ENCODE measurements at places on chromosomes 12 and 14.

GRCh38 chr12:124767066-124767821 lies 96.4 kb downstream of the SCARB1 start:
- H3K4me1 ChIP-seq: peaks cover 9% of the 10 kb centered on the region
- H3K27me3 ChIP-seq: peaks cover 13% of the 10 kb centered on the region
- peak overlapping the region; percentile 9 for H3K27ac ChIP-seq
- DNase-seq: peak; percentile 88
- H3K36me3 ChIP-seq: peaks cover 4% of the 10 kb centered on the region

DNA sequence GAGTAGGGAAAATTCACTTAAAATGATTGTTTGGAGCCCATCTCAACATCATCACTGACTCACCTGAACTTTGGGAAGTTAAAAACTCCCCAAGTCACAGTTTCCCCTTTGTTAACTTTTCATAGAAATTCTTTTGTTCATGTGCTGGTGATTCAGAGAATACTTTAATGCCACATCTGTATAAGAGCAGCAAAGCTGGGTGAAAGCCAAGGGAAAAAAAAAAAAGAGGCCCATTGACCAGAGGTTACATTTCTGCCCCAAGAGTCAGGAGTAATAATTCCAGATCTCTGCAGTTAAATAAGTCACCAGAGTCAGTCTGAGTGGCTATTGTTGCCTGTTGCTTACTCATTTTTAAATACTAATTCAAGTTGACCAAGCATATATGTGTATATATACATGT lies 136.4 kb upstream of the LGR5 start:
- no peaks in the 10 kb centered on the region for H3K27me3 ChIP-seq
- no peak for DNase-seq
- no peaks in the 10 kb centered on the region for H3K36me3 ChIP-seq

DNA sequence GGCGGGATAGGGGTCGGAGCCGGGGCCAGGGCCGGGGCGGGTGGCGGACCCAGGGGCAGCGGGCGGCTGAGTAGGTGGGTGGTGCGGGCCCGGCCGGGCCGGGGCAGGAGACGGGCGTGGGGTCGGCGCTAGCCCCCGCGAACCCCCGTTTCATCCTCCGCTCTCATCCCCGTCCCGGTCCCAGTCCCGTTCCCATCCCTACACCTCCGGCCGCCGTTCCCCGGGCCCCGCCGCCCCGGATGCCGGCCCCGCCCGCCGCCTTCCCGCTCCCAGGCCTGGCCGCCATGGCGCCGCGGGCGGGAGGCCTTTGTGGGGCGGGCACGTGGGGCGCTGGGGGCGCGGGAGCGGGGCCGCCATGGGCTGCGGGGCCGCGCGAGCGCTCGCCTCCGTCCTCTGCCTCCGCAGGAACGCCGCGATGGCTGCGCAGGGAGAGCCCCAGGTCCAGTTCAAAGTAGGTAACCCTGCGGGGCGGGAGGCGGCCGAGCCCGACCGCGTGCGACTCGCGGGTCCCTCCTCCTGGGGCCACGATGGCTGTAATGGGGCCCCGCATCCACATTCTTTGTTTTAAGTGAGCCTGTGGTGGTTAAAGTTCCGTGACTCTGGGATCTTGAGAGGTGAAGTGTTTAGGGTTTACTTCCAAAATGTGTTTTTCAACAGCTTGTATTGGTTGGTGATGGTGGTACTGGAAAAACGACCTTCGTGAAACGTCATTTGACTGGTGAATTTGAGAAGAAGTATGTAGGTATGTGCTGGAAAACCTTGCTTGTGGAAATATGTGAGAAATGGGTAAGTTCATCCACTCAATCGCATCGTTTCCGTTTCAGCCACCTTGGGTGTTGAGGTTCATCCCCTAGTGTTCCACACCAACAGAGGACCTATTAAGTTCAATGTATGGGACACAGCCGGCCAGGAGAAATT lies 572 bp downstream of the RAN start:
- H3K36me3 ChIP-seq: peaks cover 22% of the 10 kb centered on the region
- DNase-seq: peak; percentile 71
- peak overlapping the region; percentile 92 for H3K27ac ChIP-seq

DNA sequence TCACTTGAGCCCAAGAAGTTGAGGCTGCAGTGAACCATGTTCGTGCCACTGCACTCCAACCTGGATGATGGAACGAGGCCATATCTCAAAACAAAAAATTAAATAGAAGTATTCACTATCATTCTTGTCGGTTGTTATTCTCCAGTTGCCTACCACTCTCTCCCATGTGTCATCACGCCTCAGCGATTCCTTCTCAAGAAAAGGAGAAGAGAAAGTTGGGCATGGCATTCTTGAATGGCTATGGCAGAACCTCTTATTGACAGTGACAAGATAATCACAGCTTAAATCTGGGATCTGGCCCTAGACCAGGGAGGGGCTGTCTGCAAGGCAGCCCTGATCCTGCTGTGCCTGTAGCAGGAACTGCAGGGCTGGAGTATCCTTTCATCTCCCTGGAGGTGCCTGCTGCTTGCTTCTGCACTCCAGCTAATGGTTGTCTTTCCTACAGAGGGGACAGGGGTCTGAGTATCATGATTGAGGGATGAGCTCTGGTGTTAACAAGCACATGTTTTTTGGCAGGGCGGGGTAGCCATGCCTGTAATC lies 12.8 kb upstream of the MLEC start:
- H3K36me3 ChIP-seq: no peaks in the 10 kb centered on the region
- peaks cover 32% of the 10 kb centered on the region for H3K4me1 ChIP-seq
- H3K27me3 ChIP-seq: no peaks in the 10 kb centered on the region
- H3K4me3 ChIP-seq: peak overlapping the region; percentile 42

DNA sequence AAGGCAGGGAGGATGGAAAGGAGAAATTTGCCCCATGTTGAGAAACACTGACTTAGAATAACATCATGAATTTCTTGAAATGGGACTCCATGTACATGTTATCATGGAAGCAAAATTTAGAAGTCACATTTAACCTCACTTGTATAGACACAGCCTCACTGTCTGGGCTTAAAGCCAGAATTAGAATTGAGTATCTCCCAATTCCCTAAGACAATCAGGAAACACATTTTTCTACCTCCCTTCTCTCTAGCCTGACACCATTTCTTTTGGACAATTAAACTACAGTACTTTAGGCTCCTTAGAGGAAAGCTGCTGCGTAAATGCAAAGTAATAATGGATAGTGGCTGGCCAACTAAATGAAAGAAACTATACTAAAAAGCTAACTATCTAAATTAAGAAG lies 795.5 kb downstream of the C12orf50 start:
- H3K4me1 ChIP-seq: no peaks in the 10 kb centered on the region
- no peaks in the 10 kb centered on the region for H3K27me3 ChIP-seq
- H3K27ac ChIP-seq: no peak overlapping the region
- no peaks in the 10 kb centered on the region for H3K36me3 ChIP-seq
- DNase-seq: no peak

- DNase-seq: no peak
- no peak overlapping the region for H3K4me3 ChIP-seq
- peaks cover 42% of the 10 kb centered on the region for H3K36me3 ChIP-seq
These were observed 23.1 kb downstream of the SLIRP start for GRCh38 chr14:77730976-77731497.

DNA sequence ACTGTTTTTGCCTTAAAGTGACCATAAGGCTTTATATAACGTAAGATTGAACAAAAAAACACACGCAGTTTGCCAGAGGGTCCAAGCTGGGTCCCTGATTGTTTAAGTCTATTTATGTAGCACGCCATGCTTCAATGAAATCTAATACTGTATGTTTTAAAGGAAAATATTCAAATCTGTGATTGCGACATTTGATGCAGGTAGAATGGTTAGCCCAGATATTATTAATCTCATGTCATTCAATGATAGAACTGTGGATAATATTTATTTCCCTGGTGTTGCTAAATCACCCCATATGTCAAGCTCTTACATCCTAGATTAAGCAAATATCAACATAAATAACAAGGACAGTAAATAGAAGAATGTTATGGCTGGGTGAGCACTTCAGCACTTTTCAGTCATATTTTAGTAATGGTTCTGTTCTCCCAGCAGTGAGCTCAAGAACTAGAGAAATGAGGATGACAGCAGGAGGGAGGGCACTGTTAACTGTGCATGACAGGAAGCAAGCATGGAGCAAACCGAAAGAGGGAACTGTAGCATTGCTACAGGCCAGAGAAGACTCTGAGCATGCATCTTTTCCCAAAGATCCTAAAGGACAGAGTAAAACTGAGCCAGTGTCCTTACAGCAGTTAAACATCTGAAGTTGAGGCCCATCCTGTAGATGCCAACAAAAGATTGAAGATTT lies 465.7 kb upstream of the MGAT4C start:
- no peaks in the 10 kb centered on the region for H3K27me3 ChIP-seq
- H3K4me3 ChIP-seq: no peak overlapping the region
- DNase-seq: no peak
- no peak overlapping the region for H3K27ac ChIP-seq

- H3K27ac ChIP-seq: no peak overlapping the region
- no peaks in the 10 kb centered on the region for H3K4me1 ChIP-seq
- no peaks in the 10 kb centered on the region for H3K36me3 ChIP-seq
- peaks cover 6% of the 10 kb centered on the region for H3K27me3 ChIP-seq
- no peak overlapping the region for H3K4me3 ChIP-seq
These were observed 71.3 kb downstream of the TSPAN11 start for GRCh38 chr12:30997685-30998440.

GRCh38 chr12:120235369-120236323 lies 29.9 kb downstream of the PXN start:
- no peak overlapping the region for H3K4me3 ChIP-seq
- peaks cover 12% of the 10 kb centered on the region for H3K4me1 ChIP-seq
- H3K27ac ChIP-seq: no peak overlapping the region
- DNase-seq: no peak
- no peaks in the 10 kb centered on the region for H3K36me3 ChIP-seq

DNA sequence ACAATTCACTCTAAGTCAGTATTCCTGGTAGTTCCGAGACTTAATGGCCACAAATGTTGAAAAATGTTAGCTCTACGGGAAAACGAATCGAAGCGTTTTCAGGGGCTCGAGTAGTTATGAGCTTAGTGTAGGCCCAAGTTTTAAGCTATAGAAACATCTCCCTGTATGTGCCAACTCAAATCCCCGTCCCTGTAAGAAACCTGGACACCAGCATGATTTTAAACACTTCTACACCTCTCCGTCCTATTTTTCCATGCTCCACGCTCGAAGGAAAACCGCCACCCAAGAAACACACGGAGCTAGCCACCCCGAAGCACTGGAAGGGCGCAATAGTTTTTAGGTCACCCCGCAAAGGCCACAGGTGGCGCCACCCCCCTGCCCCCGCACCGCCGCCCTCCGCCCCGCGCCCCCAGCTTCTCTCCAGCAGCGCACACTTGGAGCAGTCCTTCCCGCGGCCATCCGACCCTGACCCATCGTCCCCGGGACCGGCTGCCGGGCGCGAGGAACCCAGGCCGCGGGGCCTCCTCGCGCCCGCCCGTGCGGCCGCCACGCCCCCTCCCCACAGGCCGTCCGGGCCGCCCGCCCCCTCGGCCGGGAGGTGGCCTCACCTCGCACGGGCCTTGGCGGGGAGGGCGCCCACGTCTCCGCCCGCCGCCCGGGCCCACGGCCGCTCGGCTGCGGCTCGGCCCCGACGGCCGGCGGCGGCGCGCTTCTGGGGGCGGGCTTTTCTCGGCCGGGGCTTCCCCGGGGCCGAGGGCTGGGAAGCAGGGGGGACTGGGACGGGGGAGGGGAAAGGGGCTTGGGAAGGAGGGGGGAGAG lies 522 bp downstream of the R3HDM2 start:
- no peaks in the 10 kb centered on the region for H3K27me3 ChIP-seq
- H3K36me3 ChIP-seq: peaks cover 2% of the 10 kb centered on the region
- H3K4me1 ChIP-seq: peaks cover 21% of the 10 kb centered on the region
- H3K27ac ChIP-seq: peak overlapping the region; percentile 99
- peak; percentile 73 for DNase-seq
- peak overlapping the region; percentile 90 for H3K4me3 ChIP-seq

DNA sequence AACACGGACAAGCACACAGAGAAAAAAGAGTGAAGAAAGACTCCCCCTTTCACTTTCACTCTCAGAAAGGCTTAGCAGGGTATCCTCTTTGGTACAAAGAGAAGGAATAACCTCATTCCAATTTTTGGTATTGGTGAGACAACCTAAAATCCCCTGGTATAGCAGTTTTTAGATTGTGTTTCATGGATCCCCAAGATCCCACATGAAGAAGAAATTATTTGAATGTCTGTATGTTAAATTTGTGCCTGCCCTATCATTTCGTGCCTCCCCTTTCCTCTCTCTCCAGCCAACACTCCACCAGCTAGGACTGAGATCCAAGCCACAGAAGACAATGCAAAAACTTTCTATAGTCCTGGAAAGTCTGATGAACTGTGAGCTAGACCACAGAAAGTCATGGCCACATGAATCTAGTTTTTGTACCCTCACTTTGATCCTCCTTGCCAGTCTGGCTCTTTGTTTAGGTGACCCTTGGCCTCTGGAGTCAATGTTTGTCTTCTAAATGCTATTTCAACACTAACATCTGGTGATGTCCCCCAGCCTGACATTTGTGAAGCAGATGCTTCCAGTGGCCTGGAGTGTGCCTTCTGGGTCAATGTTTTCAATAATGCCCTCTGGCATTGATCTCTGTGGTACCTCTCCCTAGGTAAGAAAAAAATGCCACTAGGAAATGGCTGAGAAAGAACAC lies 181.9 kb upstream of the BMP4 start:
- H3K4me1 ChIP-seq: peaks cover 3% of the 10 kb centered on the region
- no peak for DNase-seq
- H3K27me3 ChIP-seq: peaks cover 10% of the 10 kb centered on the region
- H3K4me3 ChIP-seq: no peak overlapping the region
- H3K36me3 ChIP-seq: no peaks in the 10 kb centered on the region

- H3K4me1 ChIP-seq: peaks cover 14% of the 10 kb centered on the region
- no peak for DNase-seq
- H3K36me3 ChIP-seq: peaks cover 2% of the 10 kb centered on the region
- H3K27ac ChIP-seq: no peak overlapping the region
- H3K4me3 ChIP-seq: no peak overlapping the region
These were observed 59.9 kb upstream of the PPP4R3A start for GRCh38 chr14:91570021-91570420.

Measured in memory B cell (primary cell).